ENCODE measurements at places on chromosomes 6 and 20.

DNA sequence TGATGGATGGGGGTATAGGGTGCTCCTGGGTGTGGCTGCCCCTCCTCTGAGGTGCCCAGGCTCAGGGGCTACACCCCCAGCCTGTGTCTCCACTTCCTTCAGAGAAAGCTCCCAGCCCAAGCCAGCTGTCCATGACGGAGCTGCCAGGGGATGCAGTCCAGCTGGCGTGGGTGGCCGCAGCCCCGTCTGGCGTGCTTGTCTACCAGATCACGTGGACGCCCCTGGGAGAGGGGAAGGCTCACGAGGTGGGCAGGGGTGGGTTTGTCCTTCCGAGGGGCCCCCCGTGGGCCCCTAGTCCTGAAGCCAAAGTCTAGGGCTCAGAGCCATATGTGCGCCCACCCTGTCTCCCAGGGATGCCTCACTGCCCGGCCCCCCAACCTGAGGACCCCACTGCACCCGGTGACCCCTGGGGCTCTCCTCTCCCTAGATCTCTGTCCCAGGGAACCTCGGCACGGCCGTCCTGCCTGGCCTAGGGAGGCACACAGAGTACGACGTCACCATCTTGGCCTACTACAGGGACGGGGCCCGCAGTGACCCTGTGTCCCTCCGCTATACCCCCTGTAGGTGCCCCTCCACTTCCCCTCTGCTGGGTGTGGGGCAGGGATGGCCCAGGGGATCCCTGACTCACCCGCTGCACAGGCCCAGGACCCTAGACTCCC lies 19.8 kb downstream of the COL20A1 start:
- DNase-seq, result no peak

- DNase-seq, result no peak
Observed at GRCh38 chr6:45483501-45483900, 105.8 kb upstream of the SUPT3H start.

DNA sequence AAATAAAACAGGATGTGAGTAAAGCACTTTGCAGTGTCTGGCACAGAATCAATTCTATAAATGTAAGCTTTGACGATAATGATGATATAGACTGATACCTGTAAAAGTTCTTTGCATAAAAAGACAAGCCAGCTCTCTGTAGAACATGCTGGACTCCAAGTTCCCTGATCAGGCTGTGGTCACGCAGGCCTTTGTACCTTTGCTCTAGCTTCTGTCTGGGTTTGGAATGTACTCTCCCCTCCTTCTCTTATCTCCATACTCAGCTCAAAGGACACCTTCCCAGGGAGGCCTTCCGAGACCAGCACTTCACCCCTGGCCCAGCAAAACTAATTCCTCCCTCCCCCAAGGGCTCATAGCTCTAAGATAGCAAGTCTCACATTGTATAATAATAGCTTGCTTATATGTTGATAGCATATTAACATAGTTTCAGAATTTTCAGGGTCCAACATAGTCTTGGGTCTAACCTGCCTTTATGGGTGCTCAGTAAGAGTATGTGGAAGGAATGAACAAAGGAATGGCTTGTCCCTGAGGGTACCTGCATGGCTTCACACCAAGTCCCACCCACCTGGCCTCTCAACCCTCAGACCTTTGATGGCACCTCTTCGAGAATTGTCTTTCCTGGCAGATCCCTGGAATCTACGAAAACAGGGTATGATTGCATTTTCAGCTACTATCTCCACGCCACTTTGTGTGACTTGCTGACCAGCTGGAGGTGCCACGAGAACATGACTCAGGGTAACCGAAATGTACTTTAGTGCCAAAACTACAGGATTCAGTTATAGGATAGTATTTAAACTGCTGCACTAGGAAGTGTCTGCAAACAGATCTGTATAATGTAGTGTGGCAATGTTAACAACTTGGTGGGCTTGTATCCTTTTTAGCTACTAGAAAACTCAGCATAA lies 41.7 kb upstream of the PIM1 start:
- no peak for DNase-seq

GRCh38 chr6:109690373-109690736 lies 647 bp downstream of the AK9 start:
- no peak for DNase-seq

DNA sequence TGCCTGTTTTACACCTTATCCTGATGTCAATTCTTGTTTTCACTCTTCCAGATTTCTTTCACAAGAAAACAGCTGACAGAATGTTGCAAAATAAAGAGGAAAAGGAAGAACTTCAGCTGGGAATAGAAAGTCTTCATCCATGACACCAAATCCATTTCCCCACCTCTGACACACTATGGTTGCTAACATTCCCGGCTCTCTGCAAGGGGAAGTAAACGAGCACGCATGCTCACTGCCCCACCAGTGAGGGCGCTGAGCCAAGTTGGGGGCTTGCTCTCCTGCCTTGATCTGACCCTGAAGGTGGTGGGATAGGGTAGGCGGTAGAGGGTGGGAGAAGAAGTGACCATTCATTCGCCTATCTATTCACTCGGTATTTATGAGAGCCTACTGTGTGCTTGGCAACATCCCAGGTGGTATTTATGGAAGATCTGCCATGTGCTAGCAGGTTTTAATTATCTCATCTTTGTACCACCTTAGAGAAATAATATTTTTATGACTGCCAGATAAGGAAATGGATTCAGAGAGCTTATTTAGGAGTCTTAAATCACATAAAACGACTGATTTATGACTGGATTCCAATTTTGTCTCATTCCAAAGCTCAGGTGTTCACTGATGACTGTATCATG lies 206.2 kb downstream of the FOXC1 start:
- DNase-seq, result no peak

- no peak for DNase-seq
Observed at GRCh38 chr20:45067558-45067957, 33.4 kb downstream of the KCNS1 start.

- no peak for DNase-seq
Observed at GRCh38 chr6:168206661-168207274, 112.8 kb downstream of the DACT2 start.

GRCh38 chr6:87572021-87572420 lies 17.8 kb downstream of the RARS2 start:
- no peak for DNase-seq

- DNase-seq, result no peak
Observed at GRCh38 chr6:128241216-128241615, 279.2 kb downstream of the PTPRK start.

- peak; percentile 68 for DNase-seq
Observed at GRCh38 chr20:34675993-34676641, 775 bp downstream of the PIGU start.

GRCh38 chr6:119201480-119201879 lies 123.0 kb upstream of the FAM184A start:
- DNase-seq, result no peak

DNA sequence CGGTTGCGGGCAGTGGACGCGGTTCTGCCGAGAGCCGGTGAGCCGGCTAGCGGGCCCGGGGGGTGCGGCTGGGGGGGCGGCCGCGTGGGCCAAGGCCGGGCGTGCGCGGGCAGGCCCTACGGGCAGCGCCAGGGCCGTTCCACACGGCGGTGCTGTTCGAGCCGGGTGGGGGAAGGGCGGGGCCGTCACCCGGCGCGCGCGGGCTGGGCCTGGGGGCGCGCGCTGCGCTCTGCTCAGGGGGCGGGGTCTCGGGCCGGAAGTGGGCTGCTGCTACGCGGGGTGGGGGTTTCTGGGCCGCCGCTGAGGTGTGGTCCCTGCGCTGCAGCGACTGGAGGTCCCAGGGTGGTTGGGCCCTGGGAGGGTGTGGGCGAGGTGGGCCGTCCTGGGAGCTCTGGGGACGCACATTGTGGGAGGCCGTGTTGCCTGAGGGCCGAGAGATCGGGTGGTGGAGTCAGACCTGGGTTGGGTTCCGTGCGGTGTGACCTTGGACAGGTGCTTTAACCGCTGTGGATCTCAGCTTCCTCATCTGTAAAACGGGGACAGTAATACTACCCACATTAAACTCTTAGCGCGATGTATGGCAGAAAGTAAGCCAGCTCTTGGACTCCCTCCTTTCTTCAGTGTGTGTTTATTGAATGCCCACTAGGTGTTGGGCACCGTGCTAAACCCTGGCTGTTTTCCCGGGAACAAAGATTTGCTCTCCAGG lies 391 bp downstream of the MAPRE1 start:
- DNase-seq, result peak; percentile 73

- DNase-seq, result no peak
Observed at GRCh38 chr6:27672113-27672799, 199.4 kb upstream of the ZNF184 start.

- no peak for DNase-seq
Observed at GRCh38 chr6:99014061-99014460, 66.3 kb upstream of the FBXL4 start.

DNA sequence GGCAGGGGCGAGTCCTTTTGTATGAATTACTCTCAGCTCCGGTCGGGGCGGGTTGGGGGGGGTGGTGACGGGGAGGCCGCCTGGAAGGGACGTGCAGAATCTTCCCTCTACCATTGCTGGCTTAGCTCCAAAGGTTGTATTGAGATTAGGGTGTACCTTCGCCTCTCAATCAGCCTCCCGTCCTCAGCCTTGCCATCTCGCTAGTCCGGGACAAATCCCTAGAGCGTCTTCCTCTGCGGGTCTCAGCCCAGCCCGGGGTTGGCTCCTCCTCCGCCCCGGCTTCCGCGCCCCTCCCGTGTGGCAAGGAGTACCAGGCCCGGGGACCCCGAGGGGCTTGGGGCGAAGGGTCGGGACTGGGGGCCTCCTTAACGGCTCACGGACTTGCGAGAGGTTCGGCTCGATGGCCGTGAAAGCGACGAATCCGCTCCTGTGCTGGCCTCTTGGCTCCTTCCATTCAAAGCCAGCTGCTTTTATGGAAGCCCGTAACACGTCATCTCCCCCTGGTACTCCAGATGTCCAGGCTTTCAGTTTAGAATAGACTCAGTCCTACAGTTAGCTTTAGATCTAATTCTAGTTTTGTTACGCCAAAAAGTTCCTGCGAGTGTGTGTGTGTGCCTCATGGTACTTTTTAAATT lies 636 bp upstream of the EEF1A1 start:
- peak; percentile 50 for DNase-seq

DNA sequence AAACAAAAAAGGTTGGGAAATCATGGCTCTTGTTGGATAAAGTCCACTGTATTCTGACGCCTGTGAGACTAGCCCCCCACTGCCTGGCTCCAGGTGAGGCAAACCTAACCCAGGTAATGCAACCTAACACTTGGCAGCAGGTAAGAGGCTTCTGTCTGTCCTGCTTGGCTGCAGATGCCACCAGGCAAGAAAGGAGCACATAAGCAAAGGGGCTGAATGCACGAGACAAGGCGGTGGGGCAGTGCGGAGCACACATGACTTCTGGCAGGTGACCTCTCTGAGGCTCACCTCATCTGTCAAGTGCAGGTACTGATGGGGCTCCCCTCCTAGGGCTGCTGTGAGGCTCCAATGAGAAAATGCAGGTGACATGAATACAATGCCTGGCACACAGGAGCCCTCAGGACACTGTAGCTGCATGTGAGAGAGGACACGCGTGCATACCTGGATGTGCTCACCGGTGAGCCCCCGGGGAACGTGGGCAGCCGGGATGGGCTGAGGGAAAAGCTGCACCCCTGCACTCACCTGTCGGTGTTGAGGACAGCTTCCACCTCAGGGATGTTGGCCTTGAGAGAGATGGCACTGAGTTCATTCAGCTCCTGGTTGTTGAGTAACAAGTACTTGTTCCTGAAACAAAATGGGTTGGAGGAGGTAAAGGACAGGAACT lies 54.1 kb downstream of the MYH7B start:
- DNase-seq, result no peak

GRCh38 chr20:25313593-25313992 lies 65.7 kb downstream of the PYGB start:
- peak; percentile 19 for DNase-seq

DNA sequence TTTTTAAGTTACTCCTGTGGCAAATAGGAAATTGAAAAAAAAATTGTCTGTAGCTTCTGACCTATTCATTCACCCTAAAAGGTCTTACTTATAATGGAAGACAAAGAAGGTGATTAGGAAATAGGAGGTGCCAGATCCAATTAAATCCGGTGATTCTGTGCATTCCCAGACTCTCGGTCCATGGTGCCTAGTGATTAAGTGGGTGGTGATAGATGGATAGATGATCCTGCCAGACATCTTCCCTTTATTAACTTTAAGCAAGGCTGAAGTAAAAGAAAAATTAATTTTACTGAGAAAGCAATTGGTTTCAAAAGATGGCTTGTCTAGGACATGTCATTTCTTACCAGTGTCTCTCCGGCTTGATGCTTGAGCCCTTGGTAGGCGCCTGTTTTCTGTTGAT lies 80.0 kb downstream of the SH3BGRL2 start:
- no peak for DNase-seq

GRCh38 chr20:25310921-25311728 lies 63.2 kb downstream of the PYGB start:
- no peak for DNase-seq

GRCh38 chr6:135506270-135506997 lies 8.9 kb upstream of the AHI1 start:
- peak; percentile 24 for DNase-seq

- DNase-seq, result no peak
Observed at GRCh38 chr6:6740595-6740994, 152.1 kb downstream of the LY86 start.

- no peak for DNase-seq
Observed at GRCh38 chr6:49299279-49299678, 163.8 kb downstream of the MMUT start.

DNA sequence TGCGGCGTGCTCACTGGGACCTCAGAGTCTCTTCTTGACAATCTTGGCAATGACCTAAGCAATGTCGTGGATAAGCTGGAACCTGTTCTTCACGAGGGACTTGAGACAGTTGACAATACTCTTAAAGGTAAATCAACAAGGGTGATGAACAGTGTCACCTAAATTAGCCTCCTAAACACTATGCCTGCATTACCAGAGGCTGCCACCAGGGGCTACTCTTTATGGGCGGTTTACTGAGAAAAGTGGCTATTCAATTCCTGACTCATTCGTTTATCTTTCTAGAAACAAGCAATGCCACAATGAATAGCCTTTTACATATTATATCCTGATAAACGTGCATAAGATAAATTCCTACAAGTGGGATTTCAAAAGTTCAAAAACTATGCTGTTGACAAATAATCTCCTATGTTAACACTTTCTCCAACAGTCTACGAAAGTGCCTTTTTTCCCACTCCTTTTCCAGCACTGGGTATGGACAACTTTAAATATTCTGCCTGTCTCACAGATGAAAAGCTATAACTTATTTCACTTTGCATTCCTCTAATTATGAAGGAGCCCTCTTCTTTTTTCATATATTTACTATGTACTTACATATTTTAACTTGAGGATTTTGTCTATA lies 1.3 kb downstream of the BPIFA2 start:
- no peak for DNase-seq

GRCh38 chr6:75852721-75853120 lies 103.7 kb downstream of the MYO6 start:
- DNase-seq, result no peak

DNA sequence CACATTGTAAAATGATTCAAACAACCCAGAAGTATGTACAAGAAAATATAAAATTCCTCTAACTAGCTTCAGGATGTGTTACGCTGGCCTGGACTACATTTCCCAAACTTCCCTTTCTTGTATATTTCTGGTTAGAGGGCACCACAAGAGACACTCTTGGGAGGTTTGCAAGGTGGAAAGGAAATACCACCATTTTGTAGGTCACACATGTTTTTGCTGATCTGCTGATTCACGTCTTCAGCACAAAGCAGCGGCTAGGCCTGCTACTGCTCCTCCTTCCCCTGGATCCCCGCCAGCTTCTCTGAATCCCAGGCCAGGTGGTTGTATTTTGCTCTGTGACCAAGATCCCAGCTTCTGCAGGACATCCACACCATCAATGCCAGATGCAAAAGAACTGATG lies 104.2 kb downstream of the AGPAT4 start:
- peak; percentile 47 for DNase-seq

- DNase-seq, result no peak
Observed at GRCh38 chr20:3661060-3661813, 2.0 kb downstream of the GFRA4 start.
